Activated T-cell treated with anti-CD3 and anti-CD28 coated beads, Interleukin-2, amount 50 U/mL, for 4 hours (primary cell): ENCODE measurements at places on chromosomes 1 and 21.

DNA sequence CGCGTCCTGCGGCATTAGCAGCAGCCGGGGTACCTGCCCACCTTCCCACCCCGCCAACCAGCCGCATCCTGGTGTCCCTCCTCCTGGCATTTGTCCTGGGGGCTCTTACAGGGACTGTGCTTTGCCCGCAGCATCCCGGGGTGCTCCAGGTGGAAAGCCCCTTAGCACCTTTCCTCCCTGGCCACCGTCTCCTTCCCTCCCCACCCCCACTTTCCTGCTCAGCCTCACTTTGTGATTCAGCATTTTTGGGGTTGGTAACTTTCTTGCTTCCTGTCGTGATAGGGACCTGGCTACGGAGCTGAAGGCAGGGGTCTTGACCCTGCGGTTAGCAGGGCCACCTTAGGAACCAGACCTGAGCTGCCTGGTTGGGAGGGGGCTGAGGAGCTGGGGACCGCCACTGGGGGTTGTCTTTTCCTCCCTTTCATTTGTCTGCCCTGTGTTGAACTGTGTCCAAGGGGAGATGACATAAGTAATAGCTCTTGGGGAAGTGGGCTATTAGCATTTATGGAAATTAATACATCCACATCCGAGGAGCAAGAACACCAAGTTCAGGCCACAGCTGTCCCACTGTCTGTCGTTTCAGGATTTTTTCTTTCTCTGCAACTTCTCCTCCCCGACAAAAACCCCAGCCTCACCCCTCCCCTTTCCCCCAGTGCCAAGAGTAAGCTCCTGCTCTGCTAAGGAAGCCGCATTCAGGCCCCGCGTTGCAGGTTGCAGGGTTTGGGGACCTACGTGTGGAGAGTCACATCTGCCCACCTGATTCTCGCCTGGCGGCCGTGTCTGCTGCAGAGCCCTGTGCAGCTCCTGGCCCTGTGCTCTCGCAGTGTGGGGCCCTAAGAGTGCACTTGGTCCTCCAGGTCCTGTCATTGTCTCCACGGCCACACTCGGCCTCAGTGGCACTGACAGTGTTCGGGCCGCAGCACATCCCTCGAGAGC, 1.6 kb upstream of the NPHP4 start:
- no peak for DNase-seq

- no peak for DNase-seq
Observed at GRCh38 chr1:54442185-54442584, 36.0 kb upstream of the SSBP3 start.

- no peak for DNase-seq
Observed at GRCh38 chr1:7656557-7657215, 114.4 kb upstream of the VAMP3 start.

DNA sequence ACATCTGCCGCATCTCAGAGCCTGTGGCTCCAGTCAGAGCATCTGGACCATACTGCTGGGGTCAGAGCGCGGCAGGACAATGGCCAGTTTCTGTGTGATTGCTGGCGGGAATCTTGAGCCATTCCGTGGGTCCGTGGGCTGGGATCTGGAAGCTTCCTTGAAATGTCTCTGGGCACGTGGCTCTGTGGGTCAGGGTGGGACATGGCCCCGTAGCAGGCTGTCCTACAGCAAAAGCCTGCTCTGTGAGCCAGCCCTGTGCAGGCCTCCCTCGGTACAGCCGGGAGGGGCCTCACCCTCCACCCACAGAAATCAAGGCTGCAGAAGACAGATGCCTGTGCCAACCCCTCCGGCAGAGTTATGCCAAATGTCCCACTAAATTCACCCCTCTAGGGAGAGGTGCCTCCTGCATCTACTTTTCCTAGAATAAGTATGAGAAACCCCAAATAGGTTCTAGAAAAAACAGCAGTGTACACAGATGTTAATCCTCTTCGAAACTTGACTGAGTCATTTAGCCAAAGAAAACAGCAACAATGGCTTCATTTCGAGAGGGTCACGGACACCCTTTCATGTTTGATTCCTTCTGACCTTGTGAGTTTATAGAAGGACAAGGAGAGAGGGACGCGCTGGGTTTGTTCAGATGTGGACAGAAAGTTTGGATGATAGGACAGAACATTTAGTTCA, 27.8 kb downstream of the COL18A1 start:
- no peak for DNase-seq

DNA sequence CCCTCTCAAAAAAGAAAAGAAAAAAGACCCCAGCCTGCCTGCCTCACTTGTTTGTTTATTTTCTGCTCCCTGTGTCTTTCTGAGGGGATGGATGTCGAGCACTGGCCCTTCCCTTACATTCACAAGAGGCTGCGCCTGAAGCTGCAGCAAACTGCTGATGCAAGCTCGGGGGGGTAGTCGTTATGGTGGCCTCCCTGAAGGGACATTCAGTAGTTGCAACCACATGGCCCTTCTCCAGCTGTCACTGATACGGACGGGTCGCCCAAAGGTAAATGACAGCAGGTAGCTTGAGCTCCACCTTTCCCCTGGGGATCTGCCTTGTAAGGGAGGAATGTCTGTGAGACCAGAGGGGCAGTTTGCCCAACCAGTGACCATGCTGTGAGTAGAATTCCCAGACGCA, 17.7 kb downstream of the PLEKHM2 start:
- no peak for DNase-seq

GRCh38 chr1:30478799-30479563, 244.4 kb downstream of the MATN1 start:
- no peak for DNase-seq

GRCh38 chr21:31078216-31078615, 39.9 kb upstream of the KRTAP19-8 start:
- no peak for DNase-seq

GRCh38 chr1:35449334-35450008, 107.7 kb downstream of the KIAA0319L start:
- DNase-seq: no peak

- no peak for DNase-seq
Observed at GRCh38 chr1:23403038-23403336, 21.6 kb downstream of the TCEA3 start.
